ENCODE measurements at places on chromosomes 1 and 21.

DNA sequence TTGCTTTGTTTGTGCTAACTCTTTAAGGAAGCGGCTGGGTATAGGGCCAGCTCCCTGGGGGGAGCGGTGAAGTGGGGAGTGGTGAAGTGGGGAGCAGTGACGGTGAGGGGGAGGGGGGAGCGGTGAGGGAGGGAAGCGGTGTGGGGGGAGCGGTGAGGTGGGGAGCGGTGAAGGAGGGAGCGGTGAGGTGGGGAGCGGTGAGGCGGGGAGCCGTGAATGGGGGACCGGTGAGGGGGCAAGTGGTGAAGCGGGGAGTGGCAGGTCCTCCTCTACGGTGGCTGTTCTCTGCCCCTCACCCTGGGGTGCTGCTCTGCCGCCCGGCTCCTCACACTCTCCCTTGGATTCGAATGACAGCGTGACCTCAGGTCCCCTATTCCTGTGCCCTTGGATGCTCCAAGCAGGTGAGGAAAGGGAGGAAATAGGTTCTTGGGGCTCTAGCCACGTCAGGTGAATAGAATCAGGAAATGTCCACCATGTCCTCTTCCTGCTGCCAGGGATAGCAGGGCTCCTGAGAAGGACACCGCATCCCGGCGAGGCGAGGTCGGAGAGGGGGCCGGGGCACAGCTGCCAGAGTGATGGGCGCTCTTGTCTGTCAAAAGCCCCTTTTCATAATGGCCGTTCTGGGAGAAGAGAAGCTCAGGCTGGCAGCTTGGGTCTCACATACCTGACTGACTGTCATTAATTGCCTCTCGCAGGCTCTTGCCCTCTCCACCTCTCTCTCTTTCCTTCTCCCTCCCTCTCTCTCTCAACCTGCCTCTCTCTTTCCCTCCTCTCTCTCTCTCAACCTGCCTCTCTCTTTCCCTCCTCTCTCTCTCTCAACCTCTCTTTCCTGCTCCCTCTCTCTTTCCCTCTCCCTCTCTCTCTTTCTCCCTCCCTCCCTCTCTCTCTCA, 134.2 kb downstream of the PGBD5 start:
- no peak for DNase-seq

DNA sequence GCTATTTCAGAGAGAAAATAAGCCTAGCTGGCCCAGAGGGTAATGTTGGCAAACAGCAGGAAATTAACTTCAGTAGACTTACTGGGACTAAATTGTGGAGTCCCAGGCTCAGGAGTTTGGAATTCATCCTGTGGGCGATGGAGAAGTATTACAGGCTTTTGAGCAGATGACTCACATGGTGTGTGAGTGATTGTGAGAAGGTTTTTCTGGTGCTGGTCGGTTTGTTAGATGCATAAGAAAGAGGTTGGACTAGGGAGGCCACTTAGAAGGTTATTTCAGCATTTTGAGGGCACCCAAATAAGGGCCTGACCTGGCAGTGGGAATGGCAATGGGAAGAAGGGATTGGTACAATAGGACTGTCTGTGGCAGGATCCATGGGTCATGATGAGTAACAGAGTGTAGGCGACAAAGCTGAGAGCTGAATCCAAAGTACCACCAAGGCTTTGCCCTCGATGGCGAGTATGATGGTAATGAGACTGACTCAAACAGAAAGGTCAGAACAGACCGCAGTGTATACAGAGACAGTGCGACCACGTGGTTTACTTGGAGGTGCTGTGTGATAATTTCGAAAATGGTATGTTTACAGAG, 69.2 kb upstream of the KIF26B start:
- DNase-seq: no peak

GRCh38 chr1:200314085-200314750, 95.6 kb downstream of the ZNF281 start:
- no peak for DNase-seq

DNA sequence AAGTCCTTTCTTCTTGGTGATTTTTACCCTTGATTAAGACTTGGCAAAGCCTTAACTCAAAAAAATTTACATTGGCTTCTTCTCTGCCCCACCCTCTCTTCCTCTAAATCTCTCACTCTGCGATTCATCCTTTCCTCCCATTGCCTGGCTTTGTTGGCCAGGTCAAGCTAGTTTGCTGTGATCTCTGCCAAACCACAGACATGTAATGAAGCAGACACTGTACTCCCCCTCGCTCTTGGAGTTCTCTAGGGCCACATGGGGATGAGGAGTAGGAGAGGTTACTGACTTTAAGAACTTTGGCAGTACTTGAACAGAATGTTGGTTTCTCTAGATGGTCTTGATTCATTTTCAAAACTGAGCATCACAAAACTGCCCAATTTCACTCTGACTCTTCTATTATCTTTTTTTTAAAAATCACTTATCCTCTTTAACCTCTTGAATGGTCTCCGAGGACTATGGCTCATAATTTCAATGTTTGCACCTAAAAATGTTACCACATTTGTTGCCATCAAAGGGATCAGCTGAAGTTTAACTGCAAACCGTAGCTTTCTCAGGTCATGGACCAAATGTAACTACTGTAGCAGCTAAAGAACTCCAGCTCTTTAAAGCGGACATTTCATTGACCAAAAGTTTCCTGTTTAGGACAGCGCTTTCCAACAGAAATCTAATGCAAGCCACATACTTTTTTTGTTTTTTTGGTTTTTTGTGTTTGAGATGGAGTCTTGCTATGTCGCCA, 62.7 kb upstream of the IPO9 start:
- DNase-seq: no peak

GRCh38 chr1:27116232-27116631, 38.7 kb downstream of the SLC9A1 start:
- no peak for DNase-seq

DNA sequence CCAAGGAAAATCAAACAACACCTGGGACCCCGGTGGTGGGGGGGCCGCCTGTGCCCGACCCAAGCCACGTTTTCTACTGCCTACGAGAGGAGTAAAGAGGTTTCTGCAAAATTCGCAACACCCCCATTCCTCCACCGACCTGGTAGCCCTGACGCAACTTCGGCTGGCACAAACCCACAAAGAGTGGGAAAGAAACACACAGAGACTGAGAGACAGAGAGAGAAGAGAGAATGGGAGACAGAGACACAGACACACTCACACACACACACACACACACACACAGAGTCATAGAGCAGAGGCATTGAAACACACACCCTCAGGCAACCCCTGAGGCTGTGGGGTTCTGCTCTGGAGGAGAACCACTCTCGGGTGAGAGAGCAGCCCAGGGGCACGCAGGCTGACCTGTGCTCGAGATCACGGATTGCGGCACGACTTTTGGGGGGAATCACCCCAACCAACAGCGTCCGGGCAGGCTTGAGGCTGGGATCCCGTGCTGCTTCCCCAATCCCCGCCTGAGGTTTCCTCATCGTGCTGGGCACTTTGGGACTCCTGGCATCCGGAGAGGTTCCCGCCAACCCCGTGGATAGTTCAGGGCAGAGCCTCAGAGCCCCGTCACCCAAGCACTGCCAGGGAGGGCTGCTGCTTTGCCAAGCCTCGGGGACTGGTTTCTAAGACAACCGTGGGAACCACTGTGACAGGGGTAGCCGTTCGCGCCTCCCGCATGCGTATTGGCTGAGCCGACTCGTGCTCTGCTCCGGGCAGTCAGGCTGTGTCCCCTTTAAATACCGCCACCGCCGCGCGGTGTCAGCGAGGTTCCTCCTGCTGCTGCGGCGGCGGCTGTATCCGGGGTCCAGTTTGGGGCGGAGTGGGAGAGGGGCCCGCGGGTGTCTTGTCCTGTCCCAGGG, 682.4 kb upstream of the TPTE start:
- no peak for DNase-seq

GRCh38 chr1:79741720-79742421, 735.3 kb upstream of the ADGRL4 start:
- no peak for DNase-seq

DNA sequence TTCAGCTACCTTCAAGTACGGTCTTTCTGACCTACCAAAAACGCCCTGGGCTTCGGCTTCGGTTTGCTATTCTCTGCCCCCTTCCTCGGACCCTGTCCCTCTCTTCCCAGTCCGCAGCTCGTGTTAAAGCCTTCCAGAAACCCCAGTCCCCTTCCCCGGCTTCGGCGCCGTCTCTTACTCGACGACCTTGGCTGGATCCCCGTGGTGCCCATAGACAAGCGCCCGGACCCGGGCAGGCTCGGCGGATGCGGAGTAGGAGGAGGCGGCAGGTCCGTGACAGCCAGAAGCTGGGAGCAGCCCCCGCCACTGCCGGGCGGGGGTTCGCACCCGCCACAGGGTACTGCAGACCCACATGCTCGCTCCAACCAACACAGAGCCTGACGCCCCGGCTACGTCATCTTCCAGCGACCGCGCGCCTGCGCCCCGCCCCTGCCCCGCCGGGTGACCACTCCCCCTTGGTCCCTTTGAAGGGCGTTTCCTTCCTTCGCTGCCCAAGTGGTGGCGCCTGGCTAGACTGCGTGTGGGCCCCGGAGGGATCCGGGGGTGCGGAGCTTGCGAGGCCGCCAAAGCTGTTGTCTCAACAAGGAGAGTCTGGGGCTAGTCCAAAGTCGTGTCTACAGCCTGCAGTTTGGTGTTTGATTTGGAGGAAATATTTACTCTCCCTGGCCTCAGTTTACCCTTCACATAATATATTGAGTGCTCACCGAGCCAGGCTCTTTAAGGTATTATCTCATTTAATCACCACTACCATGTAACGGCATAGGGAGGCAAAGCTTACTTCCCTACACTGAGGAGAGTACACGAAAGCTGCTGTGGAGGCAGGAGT, at the start of gene MECR:
Gene MECR (minus strand): TSS at position 382 of the 826 bp plus-strand sequence. CDS start 28 bp downstream, at position 354.
- peak; percentile 80 for DNase-seq

DNA sequence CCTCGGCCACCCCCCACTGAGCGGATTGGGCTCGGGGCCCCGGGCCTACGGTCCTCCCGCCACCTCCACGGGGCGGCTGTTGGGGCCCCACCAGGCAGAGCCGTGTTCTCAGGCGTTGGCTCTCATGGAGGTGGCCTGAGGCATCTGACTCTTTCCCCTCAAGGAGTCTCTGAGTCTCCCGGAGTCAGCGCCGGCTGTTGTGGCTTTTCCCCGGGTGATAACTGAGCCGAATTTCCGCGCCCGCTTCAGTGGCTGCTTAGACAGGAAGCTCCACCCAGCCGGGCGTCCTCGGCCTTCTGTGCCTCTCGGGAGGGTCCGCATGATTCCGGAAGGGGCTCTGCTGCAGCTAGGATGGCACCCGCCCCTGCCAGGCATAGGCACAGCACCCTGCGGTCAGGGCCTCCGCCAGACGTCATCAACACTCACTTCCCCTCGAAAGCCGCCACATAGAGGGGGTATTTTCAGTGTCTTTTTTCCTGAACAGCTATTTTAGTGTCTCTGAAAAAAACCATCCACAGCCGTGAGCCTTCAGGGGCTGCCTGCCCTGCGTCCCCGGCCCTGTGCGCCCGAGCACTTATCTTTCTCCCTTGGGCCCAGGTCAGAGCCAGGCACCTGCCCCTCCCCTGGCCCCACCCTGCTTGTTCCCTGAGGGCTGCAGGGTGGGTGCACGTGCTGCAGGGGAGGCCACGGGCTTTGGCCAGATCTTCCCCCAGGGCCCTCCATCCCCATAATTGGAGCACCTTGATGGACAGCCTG, 72.9 kb downstream of the SKI start:
- peak; percentile 87 for DNase-seq

GRCh38 chr1:186623551-186623950, 56.7 kb downstream of the PTGS2 start:
- no peak for DNase-seq

DNA sequence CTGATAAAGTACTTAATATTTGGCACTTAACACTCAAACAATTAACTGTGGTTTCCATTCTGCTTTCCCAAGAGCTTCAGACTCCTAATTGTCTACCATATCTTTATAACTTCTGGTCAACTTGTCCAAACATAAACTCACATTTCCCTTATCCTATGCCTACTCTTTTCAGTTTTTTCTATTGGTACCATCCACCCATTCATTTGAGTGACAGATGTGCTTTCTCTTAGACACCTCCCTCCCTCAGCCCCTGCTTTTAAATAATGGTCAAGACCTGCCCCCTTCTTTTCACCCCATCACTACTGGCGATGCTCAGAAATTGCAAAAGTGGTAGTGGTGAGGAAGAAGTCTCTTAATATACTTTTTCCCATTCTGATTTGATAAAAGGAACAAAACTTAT, 5.5 kb downstream of the SLC16A4 start:
- no peak for DNase-seq

- no peak for DNase-seq
Observed at GRCh38 chr1:152654110-152654509, 9.1 kb upstream of the LCE2D start.

- DNase-seq: no peak
Observed at GRCh38 chr1:228062085-228062791, 20.3 kb upstream of the ARF1 start.

- no peak for DNase-seq
Observed at GRCh38 chr1:206662396-206663092, 22.2 kb upstream of the MAPKAPK2 start.

GRCh38 chr21:29371464-29371863, 72.7 kb downstream of the BACH1 start:
- no peak for DNase-seq

- DNase-seq: no peak
Observed at GRCh38 chr1:107934578-107934977, 30.4 kb downstream of the VAV3 start.

DNA sequence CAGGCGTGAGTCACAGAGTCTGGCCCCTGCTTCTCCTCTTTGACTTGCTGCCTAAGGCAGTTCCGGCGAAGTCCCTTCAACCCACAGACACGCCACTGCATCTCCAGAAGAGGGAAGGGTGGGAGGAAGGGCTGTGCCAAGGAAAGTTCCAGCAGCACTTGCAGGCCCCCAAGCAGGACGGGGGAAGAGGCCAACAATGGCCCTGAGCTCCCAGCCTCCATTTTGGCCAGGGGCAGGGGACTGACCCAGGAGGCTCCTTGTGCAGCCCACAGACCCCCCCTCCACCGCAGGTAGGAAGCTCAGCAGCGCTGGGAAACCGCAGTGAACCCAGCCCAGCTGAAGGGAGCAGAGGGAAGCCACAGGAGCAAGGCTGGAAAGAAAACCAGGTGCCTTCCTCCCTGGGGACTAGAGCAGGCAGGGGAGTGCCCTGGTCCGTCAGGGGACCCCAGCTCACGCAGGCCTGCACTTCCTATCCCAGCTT, 35.4 kb downstream of the ACOT7 start:
- no peak for DNase-seq

GRCh38 chr1:34131396-34132160, 33.5 kb downstream of the CSMD2 start:
- DNase-seq: no peak

DNA sequence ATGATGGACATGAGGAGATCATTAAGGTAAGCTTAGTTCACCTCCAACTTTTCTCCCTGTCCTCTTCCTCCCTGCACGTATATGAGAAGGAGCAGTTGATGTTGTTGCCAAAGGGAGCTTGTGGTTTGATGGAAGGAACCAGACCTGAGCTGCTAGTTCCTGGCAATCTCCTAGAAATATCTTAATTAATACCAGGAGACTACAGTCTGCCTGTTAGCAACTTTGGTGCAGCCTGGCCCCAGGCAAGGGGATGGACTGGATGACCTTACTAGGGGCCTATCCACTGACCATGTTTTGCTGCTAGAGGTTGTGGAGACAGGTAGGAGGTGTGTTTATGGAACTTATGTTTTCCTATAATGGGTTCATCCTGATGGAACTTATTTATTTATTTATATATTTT, 22.6 kb downstream of the TUFT1 start:
- DNase-seq: no peak
